CD4-positive, alpha-beta T cell (primary cell): ENCODE measurements at places on chromosomes 16 and 17.

GRCh38 chr17:8255499-8255898, 6.4 kb downstream of the PFAS start:
- no peak for DNase-seq

DNA sequence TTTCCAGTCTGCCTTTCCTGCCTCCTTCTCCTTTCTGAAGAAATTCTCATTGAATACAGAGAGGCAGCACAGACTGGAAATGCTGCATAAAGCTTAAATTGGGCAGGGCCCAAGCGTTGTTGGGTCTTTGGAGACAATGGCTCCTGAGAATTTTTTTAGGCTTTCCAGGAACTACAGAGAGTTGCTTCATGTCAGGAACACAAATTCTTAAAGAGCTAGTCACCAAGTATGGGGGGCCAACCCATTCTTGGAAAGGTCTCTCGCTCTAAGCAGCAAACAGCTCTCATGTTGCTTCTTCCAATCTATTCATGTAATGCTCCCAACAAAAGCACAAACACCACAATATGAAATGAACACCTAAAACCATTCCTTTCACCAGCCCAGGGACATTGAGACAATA, 6.9 kb downstream of the HNF1B start:
- no peak for DNase-seq

GRCh38 chr16:22386976-22387375, 12.6 kb upstream of the CDR2 start:
- DNase-seq, result no peak

GRCh38 chr16:84228256-84228838, 11.5 kb downstream of the KCNG4 start:
- DNase-seq, result no peak

- DNase-seq, result no peak
Observed at GRCh38 chr16:57698812-57699405, 4.3 kb downstream of the DRC7 start.

GRCh38 chr17:7382901-7383300, 2.0 kb downstream of the TNK1 start:
- DNase-seq, result no peak

- no peak for DNase-seq
Observed at GRCh38 chr16:69579783-69580481, 14.2 kb downstream of the NFAT5 start.

- no peak for DNase-seq
Observed at GRCh38 chr17:76519048-76519966, 18.1 kb upstream of the RHBDF2 start.
